ENCODE measurements at places on chromosomes 5 and 9.

GRCh38 chr5:151154931-151155774 is 2.4 kb downstream of the ANXA6 start:
- peak; percentile 32 for DNase-seq

GRCh38 chr5:181088289-181088688 is 42.7 kb downstream of the OR2V1 start:
- DNase-seq: no peak

- DNase-seq: no peak
Observed at GRCh38 chr5:78243639-78244038, 50.9 kb downstream of the AP3B1 start.

- no peak for DNase-seq
Observed at GRCh38 chr5:72443883-72444282, 63.3 kb downstream of the ZNF366 start.

- no peak for DNase-seq
Observed at GRCh38 chr5:114053372-114053771, 308.5 kb upstream of the KCNN2 start.

DNA sequence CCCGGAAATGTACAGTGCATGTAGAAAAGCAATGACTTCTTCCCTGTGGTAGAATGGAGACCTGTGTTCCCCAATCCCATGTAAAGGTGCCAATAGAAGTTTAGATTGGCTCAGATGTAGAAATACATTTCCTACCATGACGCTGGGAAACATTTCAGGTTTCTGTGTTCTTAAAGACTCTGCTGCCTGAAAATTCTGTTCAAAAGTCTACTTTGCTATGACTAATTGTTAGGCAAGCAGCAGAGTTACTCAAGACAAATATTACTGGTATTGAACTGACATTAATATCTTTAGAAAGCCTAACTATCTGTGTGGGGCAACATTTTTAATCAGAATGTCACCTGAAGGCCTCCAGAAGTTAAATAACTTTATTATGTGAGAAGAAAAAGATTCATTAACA is 75.5 kb upstream of the ELL2 start:
- DNase-seq: no peak

DNA sequence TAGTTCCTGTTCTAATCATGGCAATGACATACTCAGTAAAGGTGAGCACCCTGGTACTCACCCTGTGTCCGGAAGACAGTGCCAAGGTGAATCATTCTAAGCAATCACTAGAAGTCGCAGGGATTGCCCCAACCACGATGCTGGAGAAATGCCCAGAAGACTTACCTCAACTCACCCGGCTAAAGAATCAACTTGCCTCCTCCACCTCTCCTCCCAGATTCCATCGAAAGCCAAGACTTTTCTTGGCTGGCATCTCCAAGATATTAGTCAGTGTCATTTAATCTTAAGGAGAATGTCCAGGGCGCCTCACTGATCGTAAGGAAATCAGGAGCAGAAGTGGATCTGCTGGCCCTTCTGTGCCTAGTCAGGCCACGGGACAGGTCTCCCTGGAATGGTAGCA is 204.9 kb downstream of the ERCC6L2 start:
- no peak for DNase-seq

- DNase-seq: no peak
Observed at GRCh38 chr5:107331312-107331711, 339.4 kb downstream of the EFNA5 start.

DNA sequence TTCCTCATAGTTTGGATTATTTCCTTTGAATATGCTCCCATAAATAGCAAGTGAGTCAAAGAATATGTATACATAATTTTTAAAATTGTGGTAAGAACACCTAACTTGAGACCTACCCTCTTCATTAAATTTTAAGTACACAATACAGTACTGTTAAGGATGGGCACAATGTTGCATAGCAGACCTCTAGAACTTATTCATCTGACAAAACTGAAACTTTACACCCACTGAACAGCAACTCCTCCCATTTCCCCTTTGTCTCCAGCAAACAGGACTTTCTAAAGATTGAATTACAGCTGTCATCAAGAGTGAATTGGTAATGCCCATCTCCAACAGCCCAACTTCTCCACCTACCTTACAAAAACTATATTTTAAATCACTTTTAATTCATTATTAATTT is 388.9 kb downstream of the HTR1A start:
- no peak for DNase-seq

DNA sequence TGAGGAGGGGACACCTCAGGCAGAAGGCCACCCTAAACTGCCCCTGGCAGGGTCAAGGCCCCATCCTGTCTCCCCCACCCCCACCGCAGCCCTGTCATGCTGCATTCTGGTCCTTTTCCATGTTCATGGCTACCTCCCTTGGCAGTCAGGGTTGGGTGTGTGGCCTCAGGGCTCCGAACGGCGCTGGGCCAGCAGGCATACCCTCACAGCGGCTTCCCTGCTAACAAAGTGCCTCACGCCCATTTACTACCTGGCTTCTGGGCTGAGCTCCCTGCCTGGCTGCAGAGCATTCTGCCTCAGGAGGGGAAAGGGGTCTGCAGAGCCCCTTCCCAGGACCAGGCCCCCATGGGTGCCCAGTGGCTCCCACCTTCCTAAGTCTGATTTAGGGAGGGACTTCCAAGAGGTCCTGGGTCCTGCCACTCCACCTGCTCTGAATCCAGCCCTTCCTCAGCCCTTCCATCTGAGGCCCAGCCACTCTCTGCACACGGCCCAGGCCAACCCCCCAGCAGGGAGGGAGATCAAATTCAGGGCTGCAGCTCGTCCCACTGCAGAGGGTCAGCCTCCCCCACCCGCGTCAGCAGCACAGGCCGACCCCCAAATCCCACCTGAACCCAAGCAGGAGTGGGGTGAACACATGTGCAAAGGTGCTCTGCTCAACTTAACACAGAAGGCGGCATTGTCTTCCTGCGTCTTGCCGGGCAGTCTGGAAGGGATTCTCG is 115.9 kb upstream of the PHYKPL start:
- DNase-seq: no peak

DNA sequence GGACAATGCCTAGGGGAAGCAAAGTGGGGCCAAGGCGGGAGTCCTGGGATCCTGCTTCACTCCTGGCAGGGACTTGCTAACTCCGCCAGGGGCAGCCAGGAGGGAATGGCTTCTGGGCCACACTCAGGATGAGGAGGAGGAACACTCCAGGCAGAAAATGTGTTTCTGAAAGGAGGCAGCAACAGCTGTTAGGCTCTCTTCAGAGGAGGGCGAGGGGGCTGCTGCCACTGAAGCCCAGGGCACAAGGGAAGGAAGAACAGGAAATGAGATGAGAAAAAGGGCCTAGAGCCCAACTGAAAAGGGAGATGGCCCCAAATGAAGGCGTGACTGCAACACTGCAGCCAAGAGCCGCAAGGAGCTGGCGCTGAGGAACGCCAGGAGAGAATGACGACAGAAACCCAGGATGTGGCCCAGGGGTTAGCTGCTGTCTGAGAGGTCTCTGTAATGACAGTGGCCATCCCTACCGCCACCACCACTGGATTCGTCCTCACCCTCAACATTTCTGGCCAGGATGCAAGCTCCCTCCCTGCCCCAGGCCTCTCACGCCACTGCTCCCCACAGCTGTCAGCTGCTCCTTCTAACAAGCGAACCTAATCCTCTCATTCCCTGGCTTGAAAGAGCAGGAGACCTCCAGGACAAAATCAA is 15.8 kb downstream of the PSMB7 start:
- no peak for DNase-seq

DNA sequence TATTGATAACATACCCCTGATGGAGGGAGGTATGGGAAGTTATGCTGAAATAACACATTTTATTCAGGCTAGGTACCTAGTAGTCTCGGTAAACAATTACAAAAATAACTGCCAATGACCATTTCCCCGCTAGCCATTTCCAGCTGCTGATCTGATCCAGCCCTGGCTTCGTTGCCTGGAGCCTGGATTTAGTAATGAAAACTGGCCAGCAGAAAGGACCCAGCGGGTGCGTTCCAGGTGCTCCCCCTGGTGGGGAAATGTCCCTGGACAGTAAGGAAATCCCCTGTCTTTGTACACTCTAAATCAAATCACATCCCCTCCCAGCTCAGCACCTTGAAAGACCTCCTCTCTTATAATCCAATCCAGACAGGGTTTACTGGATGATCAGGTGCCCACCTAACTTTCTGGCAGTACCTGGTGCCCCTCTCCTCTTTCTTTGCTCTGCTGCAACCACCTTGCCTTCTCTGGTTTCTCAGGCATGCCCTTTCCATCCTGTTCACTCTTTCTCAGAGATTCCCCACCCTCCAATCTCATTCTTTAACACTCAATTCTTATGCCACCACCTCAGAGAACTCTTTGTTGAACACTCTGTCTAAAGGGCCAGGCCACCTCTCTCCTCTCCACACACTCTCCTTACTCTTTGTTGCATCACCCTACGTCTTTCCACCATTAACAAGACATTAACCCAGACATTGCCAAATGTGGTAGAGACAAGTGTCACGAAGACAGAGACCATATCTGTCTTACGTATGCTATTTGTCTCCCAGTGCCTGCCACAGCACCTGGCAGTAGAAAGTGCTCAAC is 50.1 kb upstream of the SMAD5 start:
- peak; percentile 5 for DNase-seq

- DNase-seq: no peak
Observed at GRCh38 chr5:156675395-156675794, 174.7 kb upstream of the PPP1R2B start.

GRCh38 chr5:159821461-159821940 is 94.8 kb upstream of the ADRA1B start:
- no peak for DNase-seq

DNA sequence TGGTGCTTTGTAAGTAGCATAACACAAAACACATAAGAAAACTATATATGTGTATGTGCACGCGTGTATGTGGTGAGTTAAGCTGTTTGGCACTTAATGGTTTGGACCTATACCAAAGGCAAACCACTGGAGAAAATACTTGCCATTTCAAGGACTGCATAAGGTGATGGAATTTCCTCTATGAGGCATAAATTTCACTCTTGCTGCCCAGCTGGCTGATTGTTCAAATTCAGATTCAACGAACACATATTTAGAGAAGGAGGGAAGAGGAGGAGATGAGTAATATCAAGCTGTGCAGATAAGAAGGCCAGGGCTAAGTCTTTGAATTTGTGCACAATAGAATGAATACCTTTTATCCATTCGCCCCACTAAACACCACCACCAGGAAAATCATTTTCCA is 470.6 kb upstream of the MPDZ start:
- DNase-seq: no peak

DNA sequence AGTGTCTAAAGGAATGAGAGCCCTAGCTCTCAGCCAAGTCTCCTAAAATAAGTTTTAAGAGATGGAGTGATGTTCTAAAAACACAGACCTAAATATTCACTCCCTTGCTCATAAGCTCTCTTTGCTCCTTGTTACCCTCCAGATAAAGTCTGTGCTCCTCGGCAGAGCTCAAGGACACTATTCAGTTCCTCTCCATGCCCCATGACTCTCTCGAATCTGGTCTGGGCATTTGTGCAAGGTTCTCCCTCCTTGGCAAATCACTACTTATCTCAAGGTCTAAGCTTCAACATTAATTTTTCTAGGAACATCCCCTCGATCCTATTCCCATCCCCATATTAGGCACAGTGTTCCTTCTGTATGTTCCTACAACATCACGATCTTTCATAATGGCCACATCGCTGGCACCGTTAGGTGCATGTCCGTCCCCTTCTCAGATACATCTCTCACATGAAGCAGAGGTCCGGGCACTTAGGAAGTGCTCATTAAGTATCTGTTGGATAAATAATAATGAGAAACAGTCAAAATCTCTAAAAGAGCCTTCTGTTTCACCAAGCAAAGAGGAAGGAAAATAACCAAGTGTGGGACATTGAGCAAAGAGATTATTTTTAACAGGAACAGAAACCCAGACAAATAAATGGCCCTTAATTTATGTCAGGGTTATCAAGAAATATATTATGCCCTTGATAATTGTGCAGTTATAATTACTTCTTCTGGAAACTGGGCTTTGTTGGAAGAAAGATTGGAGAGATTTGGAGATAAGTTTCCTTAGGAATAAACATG is 85.9 kb upstream of the HTR4 start:
- DNase-seq: no peak

DNA sequence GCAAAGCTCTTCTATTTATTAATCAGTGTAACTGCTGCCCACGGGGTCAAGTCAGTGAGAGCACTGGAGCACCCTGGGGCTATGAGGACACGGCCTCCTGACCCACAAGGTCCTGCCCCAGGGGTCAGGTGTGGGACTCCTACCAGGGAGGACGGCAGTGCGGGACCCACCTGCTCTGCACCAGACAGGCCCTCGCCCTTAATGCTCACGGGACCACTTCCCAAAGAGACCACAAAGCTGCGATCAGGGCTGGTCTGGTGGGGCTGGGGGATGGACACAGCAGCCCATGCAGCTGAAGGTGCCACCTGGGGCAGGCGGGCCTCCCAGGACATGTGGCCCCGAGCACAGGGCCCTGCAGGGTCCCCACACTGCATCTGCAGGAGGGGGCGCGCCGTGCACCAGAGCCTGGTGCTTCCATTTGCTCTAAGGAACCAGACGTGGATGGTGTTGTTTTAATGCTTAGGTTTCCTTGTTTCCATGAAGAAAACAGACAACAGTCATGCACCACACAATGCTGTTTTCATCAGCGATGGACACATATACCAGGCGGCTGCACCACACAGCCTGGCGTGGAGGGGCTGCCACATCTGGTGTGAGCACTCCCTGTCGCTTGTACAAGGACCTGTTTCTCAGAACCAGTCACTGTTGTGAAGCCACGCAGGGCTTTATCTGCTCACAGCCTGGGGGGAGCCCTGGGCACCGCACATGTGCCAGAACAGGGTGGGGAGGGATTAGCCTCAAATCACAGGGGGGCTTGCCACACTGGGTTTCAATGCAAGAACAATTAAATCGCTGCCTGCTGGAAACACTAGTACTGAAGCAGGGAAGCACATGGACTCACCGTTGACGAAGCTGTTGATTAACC is 22.6 kb downstream of the CLPTM1L start:
- no peak for DNase-seq
